ENCODE measurements at places on chromosomes 2 and 18.

GRCh38 chr18:6382963-6383362, 31.7 kb downstream of the L3MBTL4 start:
- no peak overlapping the region for H3K4me3 ChIP-seq
- peaks cover 12% of the 10 kb centered on the region for H3K27me3 ChIP-seq

DNA sequence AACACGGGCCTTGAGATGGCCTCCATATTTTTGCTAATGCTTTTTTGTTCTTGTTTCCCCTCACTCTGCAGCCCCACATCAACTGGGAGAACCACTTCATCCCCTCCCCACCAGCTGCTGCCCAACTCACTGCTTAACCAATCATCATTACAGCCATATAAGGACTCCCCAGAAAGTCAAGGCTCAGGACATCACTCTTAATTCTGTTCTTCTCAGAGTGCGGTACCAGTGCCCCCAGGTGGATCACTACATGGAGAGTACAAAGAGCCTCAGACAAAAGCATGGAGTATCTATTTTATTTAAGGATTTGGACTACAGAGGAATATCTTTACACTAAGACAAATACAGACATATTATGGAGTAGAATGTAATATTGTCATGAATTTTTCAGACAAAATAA, 340.6 kb downstream of the PAX3 start:
- H3K4me1 ChIP-seq, result no peaks in the 10 kb centered on the region
- no peak for DNase-seq
- H3K27ac ChIP-seq, result no peak overlapping the region
- H3K36me3 ChIP-seq, result no peaks in the 10 kb centered on the region
- H3K27me3 ChIP-seq, result no peaks in the 10 kb centered on the region

- no peak overlapping the region for H3K4me3 ChIP-seq
- no peaks in the 10 kb centered on the region for H3K36me3 ChIP-seq
- peaks cover 2% of the 10 kb centered on the region for H3K4me1 ChIP-seq
These were observed 46.5 kb downstream of the PLEK start for GRCh38 chr2:68411397-68412126.

GRCh38 chr18:32767400-32767799, 5.4 kb downstream of the KLHL14 start:
- peaks cover 7% of the 10 kb centered on the region for H3K36me3 ChIP-seq
- peak overlapping the region; percentile 85 for H3K4me3 ChIP-seq
- no peak overlapping the region for H3K27ac ChIP-seq

DNA sequence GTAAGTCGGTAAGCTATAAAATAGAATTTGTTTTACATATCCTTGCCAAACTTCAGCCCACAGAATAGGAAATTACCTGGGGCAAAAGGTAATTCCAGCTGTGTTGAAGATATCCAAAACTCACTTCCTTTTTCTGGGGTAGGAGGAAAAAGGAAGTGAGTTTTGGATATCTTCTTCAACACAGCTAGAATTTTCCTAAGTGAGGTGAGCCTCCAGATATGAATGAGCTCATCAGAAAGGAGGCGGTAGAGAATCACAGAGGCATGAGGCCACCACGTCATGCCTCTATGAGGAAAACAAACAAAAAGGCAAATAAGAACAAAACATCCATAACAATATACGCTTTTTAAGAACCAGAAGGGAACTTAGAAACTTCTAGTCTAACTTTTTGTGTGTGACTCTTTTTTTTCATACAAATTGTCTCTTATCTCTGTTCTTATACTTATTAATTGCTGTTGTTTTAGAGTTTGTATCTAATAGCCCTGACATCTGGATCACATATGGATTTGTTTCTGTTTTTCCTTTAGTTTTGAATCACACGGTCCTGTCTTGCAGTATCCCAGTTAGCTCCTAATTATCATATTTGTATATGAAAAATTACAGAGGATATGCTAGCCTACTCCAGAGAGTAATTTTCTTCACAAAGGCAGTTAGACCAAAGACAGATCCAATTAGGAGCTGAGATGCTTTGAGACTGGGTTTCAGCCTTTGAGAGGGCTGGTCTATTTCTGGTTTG, 104.5 kb downstream of the RBM43 start:
- H3K27ac ChIP-seq, result no peak overlapping the region
- DNase-seq, result no peak
- no peaks in the 10 kb centered on the region for H3K36me3 ChIP-seq
- H3K4me3 ChIP-seq, result no peak overlapping the region

DNA sequence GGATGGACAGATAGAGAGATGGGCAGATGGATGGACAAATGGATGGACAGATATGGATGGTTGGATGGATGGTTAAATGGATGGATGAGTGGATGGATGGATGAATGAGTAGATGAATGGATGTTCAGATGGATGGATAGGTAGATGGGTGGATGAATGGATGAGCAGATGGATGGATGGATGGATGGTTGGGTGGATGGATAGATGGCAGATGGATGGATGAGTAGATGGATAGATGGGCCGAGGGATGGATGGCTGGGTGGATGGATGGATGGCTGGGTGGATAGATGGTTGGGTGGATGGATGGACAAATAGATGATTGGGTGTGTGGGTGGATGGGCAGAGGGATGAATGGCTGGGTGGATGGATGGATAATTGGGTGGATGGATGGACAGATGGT, 98.9 kb upstream of the OTOS start:
- peaks cover 44% of the 10 kb centered on the region for H3K4me1 ChIP-seq
- H3K4me3 ChIP-seq, result no peak overlapping the region
- no peak for DNase-seq
- H3K36me3 ChIP-seq, result no peaks in the 10 kb centered on the region
- H3K27ac ChIP-seq, result no peak overlapping the region

GRCh38 chr2:64352292-64352691, 101.7 kb upstream of the LGALSL start:
- no peak overlapping the region for H3K27ac ChIP-seq
- peaks cover 22% of the 10 kb centered on the region for H3K4me1 ChIP-seq
- no peak for DNase-seq
- no peaks in the 10 kb centered on the region for H3K36me3 ChIP-seq

DNA sequence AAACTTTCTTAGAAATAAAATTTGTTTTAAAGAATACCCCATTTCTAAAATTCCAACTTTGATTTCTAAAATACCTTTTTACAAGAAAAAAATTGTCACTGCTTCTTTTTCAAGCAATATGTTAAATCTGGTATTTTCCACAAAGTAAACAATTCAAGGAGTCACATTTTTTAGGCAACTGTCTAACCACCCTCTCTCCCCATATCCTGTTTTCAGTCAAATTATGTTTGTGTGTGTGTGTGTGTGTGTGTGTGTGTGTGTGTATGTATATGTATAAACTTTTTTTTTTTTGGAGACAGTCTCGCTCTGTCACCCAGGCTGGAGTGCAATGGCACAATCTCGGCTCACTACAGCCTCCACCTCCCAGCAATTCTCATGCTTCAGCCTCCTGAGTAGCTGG, 59.3 kb downstream of the ADNP2 start:
- H3K27me3 ChIP-seq, result peaks cover 6% of the 10 kb centered on the region
- DNase-seq, result no peak
- no peak overlapping the region for H3K4me3 ChIP-seq
- no peak overlapping the region for H3K27ac ChIP-seq

DNA sequence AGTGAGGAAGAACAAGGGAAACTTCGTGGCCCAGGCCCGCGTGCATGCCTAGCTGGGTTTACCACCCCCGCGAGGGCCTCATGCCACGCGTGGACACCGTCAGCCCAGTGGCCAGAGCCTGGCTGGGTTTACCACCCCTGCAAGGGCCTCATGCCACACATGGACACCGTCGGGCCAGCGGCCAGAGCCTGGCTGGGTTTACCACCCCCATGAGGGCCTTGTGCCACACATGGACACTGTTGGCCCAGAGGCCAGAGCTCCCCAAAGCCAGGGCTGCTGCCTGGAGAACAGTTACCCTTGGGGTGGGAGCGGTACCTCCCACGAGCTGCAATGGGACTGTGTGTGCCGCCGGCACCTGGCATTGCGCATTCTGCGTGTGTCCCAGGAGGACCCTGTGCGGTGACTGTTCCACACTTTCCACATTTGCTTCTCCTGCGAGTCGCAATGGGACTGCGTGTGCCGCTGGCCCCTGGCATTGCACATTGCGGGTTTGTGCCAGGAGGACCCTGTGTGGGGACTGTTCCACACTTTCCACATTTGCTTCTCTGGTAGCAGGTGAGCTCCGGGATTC, 105.6 kb upstream of the CTDP1 start:
- peaks cover 6% of the 10 kb centered on the region for H3K36me3 ChIP-seq
- peaks cover 2% of the 10 kb centered on the region for H3K27me3 ChIP-seq
- H3K4me1 ChIP-seq, result peaks cover 44% of the 10 kb centered on the region
- no peak for DNase-seq

- H3K4me1 ChIP-seq, result peaks cover 32% of the 10 kb centered on the region
- no peak for DNase-seq
- H3K4me3 ChIP-seq, result no peak overlapping the region
- no peak overlapping the region for H3K27ac ChIP-seq
- H3K27me3 ChIP-seq, result peaks cover 14% of the 10 kb centered on the region
- H3K36me3 ChIP-seq, result no peaks in the 10 kb centered on the region
These were observed 136.5 kb downstream of the TDRD15 start for GRCh38 chr2:21260311-21260710.

- no peak overlapping the region for H3K4me3 ChIP-seq
- DNase-seq, result no peak
- no peak overlapping the region for H3K27ac ChIP-seq
- no peaks in the 10 kb centered on the region for H3K27me3 ChIP-seq
- H3K4me1 ChIP-seq, result no peaks in the 10 kb centered on the region
These were observed 18.6 kb downstream of the EHBP1 start for GRCh38 chr2:62724106-62724505.

DNA sequence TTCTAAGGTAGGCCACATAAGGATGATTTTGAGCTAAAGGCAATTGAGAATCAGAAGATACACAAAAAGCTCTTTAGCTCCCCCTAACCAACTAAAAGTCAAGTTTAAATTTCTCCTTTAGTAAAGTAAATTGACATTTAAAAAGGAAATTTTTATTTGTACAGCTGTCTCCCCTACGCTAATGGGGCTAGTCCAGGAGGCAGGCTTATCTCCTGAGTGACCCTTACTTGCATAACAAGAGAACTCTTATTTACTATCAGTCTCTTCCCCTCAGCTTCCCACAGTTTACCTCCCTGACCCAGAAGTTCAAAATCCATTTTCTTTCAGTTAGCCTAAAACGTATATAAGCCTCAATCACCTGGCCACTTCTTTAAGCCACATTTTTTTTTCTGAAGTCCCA, 1002.8 kb upstream of the NRXN1 start:
- H3K4me3 ChIP-seq, result no peak overlapping the region
- no peaks in the 10 kb centered on the region for H3K27me3 ChIP-seq
- no peak for DNase-seq
- H3K27ac ChIP-seq, result no peak overlapping the region
- H3K36me3 ChIP-seq, result no peaks in the 10 kb centered on the region
- H3K4me1 ChIP-seq, result no peaks in the 10 kb centered on the region

GRCh38 chr18:79881695-79882094, 69.8 kb downstream of the SLC66A2 start:
- peaks cover 12% of the 10 kb centered on the region for H3K4me1 ChIP-seq
- no peak overlapping the region for H3K4me3 ChIP-seq
- DNase-seq, result no peak

DNA sequence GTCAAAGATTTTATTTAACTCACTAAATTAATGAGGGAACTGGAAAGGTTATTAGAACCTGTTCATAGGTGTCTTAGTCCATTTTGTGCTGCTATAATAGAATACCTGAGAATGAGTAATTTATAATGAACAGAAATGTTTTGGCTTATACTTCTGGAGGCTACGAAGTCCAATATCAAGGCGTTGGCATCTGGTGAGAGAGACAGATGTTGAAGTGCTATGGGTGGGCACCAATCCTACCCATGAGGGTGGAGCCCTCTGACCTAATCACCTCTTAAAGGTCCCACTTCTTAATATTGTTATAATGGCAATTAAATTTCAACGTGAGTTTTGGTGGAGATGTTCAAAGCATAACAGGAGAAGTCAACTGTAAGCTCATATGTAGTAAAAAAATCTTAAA, 5.1 kb downstream of the RPIA start:
- peaks cover 18% of the 10 kb centered on the region for H3K4me1 ChIP-seq
- H3K4me3 ChIP-seq, result no peak overlapping the region
- H3K27me3 ChIP-seq, result no peaks in the 10 kb centered on the region
- no peak overlapping the region for H3K27ac ChIP-seq
- DNase-seq, result no peak
- peaks cover 48% of the 10 kb centered on the region for H3K36me3 ChIP-seq

DNA sequence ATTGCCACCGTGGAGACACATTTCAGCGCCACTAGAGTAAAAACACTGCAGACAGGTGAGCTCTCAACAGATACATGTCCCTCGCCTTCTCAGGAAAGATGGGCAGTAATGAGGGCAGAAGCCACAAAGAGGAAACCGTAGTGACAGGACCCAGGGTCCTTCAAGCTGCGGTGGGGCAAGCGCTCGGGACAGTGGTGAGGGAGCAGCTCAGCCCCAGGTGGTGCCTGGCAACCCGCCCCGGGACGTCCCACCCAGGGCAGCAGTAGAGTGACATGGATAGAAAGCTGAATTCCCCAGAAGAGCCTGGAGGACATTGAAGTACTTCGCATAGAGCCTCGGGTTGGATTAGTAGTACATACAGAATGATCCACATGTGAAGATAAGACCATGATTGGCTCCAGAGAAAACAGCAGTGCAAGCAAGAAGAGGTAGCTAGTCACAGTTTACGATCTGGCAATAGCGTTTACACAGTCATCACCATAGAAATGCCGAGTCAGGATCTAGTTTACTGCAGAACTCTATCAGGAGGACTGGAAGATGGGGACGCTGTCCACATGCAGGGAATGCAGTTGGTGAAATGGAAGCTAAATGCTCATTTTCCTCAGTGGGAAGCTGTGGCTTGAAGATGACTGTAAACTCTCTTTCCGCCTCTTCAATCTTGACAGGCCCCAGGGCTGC, 37.4 kb upstream of the ALPP start:
- peaks cover 5% of the 10 kb centered on the region for H3K27me3 ChIP-seq
- H3K4me3 ChIP-seq, result no peak overlapping the region
- DNase-seq, result no peak
- H3K4me1 ChIP-seq, result no peaks in the 10 kb centered on the region

- no peak for DNase-seq
- no peak overlapping the region for H3K27ac ChIP-seq
- H3K4me3 ChIP-seq, result no peak overlapping the region
- no peaks in the 10 kb centered on the region for H3K36me3 ChIP-seq
- H3K4me1 ChIP-seq, result no peaks in the 10 kb centered on the region
These were observed 9.3 kb upstream of the NMS start for GRCh38 chr2:100460904-100461530.

- no peaks in the 10 kb centered on the region for H3K36me3 ChIP-seq
- H3K4me1 ChIP-seq, result no peaks in the 10 kb centered on the region
- H3K4me3 ChIP-seq, result no peak overlapping the region
- no peaks in the 10 kb centered on the region for H3K27me3 ChIP-seq
These were observed 59.4 kb downstream of the TSPYL6 start for GRCh38 chr2:54196646-54197045.

GRCh38 chr2:319059-319600, 31.2 kb upstream of the ALKAL2 start:
- DNase-seq, result no peak
- no peaks in the 10 kb centered on the region for H3K36me3 ChIP-seq
- H3K27ac ChIP-seq, result no peak overlapping the region
- H3K4me1 ChIP-seq, result peaks cover 44% of the 10 kb centered on the region

DNA sequence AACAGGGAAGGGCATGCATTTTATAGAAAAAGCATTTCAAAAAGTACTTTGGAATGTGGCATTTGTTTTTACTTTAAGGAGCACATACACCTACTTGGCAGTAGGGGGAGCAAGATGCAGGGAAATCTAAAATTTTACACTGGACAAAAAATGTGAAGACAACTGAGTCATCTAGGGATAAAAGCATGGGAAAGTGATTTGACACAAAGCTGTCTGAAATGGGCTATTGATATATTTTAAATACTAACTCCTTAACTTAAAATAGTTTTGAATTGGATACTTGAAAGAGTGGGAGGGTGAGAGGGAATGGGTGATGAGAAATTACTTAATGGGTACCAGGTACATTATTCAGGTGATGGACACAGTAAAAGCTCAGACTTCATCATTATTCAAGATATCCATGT, 15.8 kb downstream of the TMEM200C start:
- no peak for DNase-seq
- no peak overlapping the region for H3K4me3 ChIP-seq
- peaks cover 3% of the 10 kb centered on the region for H3K27me3 ChIP-seq
- H3K4me1 ChIP-seq, result no peaks in the 10 kb centered on the region
- no peak overlapping the region for H3K27ac ChIP-seq

All from nephron progenitor cell (in vitro differentiated cells).